ENCODE measurements at places on chromosomes 2 and 18.

DNA sequence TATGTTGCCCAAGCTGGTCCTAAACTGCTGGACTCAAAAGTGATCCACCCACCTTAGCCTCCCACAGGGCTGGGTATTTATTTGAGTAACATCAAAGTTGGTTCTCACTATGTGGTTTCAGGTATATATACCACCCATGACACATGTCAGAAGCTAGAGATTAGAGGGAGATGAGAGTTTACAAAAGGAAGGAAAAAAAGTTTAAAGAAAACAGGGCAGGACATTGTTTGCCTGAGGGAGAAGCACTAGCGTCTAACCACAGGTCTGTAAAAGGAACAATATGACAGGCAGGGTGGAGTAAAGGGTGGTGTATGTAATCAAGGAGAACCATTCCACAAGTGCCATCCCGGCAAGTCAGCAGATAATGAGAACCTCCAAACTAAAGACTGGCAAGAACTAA is 8.5 kb downstream of the CEP76 start:
- no peak for DNase-seq

DNA sequence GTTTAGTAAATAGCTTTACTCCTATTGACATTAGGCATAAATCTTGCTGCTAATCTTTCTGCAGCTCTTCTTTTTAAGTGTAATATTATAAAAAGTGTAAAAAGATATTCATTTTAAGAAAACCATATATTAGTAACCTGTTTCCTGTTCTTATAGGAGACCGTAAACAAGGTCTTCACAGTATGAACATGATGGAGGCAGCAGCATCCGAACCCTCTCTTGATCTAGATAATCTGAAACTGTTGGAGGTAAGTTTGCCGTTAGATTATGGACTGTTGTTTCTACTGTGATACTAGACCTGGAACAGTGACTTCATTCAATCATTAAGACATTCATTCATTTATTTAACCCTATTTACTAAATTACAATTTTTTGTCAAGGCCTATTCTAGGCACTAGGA is 120.0 kb upstream of the FAM117B start:
- DNase-seq, result no peak

- DNase-seq, result no peak
These were observed 86.1 kb upstream of the SRD5A2 start for GRCh38 chr2:31666878-31667277.

GRCh38 chr2:201263779-201264178 is 3.4 kb downstream of the CASP8 start:
- no peak for DNase-seq

- DNase-seq, result no peak
These were observed 516.7 kb downstream of the ERBB4 start for GRCh38 chr2:212021947-212022346.

GRCh38 chr2:54464341-54464740 is 8.2 kb downstream of the SPTBN1 start:
- no peak for DNase-seq

GRCh38 chr18:21315741-21316197 is 73.7 kb downstream of the GREB1L start:
- no peak for DNase-seq

GRCh38 chr18:70292628-70293027 is 3.8 kb downstream of the SOCS6 start:
- DNase-seq, result no peak

- DNase-seq, result no peak
These were observed 124.9 kb downstream of the PLCL1 start for GRCh38 chr2:197929008-197929885.

DNA sequence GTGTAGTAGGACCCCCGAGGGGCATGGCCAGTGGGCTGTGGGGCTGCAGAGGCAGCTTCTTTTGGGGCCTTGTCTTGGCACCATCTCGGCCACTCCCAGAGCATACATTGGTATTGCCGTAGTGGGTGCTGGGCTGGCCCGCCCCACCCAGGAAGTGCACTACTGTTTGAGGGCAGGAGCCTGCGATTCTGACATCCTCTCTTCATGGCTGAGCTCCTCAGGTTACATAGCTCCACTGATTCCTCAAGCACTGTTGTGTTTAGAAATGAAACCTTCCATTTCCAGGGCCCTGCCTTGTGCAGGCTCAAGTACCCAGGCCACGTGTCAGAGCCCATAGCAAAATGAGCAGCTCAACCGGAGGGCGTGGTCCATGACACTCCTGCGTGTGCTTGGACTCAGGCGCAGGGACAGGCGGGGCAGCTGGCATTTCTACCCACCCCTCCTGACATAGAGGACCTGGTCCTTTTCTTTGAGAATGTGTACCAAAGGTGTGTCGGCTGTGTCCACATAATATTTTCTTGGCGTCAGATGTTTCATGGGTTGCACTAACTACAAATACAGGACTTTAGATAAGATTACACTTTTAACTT is 67.9 kb downstream of the DGKD start:
- no peak for DNase-seq

GRCh38 chr18:63987743-63988142 is 17.9 kb downstream of the SERPINB8 start:
- no peak for DNase-seq

- no peak for DNase-seq
These were observed 125.9 kb upstream of the NABP1 start for GRCh38 chr2:191552066-191552465.

- no peak for DNase-seq
These were observed 82.4 kb downstream of the RBMS1 start for GRCh38 chr2:160411167-160411566.

- DNase-seq, result no peak
These were observed 7.6 kb downstream of the NBAS start for GRCh38 chr2:15553519-15553918.

GRCh38 chr2:181778621-181779201 is 98.4 kb upstream of the NEUROD1 start:
- DNase-seq, result no peak

- no peak for DNase-seq
These were observed 495.1 kb upstream of the MEX3C start for GRCh38 chr18:51692612-51693011.

DNA sequence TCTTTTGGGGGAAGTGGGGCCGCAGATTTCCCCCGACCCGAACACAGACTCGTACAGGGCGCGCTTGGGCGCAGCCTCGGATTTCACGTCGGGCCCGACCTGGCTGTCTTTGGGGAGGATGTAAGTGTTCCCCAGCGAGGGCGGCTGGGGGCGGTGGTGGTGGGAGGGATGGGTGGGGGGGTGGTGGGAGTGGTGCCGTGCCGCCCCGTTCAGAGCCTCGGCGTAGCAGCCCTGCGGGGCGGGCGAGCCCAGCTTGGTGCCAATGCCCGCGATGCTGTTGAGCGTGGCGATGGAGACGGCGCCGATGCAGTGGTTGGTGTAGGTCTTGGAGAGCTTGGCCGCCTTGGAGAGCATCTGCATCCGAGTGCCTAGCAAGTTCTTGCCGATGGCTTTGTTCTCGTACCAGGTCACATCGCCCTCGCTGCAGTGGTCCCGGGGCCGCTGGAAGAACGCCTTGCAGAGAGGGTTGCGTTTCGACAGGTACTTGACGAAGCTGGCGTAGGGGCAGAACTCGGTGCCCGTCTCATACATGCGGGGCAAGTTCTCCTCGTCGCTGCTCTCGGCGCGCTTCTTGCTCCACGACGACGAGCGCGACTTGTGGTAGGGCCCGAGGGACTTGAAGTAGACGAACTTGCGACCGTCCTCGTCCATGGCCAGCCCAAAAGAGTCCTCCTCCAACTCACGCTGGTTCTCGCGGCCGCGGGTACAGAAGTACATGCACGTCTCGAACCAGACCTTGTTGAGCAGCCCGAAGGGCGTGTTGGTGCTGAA is 1.3 kb downstream of the KCTD1 start:
- DNase-seq, result no peak

DNA sequence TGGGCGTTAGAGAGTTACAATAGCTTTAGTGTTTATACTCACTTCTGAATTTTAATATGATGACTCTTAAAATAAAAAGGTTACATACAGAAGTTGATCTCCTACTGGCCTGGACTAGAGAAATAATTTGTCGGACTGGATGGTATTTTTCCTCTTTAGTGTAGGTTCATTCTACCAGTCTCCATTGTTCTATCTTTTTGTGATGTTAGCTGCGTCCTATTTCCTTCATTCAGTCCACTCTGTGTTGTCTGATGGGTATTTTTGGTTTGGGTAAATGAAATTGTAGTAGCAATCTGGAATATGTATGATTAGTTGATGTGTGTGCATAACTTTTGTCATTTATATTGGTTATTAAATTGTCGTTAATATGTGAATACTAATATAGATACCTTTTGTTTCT is 5.3 kb downstream of the DDX1 start:
- DNase-seq, result no peak

DNA sequence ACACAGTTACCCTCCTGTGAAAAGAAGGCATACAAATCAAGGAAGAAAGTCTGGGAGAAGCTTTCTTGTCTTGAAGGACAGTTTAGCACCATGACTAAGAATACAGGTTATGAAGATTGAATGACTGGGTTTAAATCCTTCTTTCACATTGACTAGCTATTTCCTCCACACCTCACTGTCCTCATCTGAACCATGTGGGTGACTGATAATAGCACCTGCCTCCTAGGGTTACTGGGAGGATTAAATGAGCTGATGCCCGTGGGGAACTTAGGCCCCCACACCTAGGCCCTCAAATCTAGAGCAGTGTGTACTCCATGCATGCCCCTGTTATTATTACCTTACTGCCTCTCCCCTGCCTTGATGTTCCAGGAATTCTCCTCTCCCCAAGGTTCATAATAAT is 202.9 kb downstream of the FBXO15 start:
- DNase-seq, result no peak

- DNase-seq, result no peak
These were observed 121.0 kb upstream of the XPO1 start for GRCh38 chr2:61658841-61659780.

GRCh38 chr2:17899871-17900270 is 21.4 kb downstream of the KCNS3 start:
- no peak for DNase-seq

GRCh38 chr18:68181956-68182355 is 533.0 kb downstream of the TMX3 start:
- DNase-seq, result no peak

DNA sequence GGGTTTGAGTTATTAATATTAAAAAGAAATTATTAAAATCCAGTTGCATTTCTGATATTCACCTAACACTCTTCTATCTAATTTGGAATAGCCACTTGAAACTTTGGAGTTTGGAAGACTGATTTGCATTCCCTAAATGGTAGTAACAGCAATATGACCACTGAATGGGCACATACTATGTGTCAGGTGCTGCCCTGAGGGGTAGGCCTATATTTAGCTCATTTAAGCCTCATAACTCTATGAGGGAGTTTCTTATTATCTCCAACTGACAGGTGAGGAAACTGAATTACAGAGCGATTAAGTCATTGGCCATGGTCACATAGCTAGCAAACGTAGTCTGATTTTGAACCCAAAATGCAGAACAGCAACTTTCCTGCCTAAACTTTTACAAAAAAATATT is 77.3 kb downstream of the VWA3B start:
- DNase-seq, result no peak

- DNase-seq, result no peak
These were observed 2.4 kb downstream of the SP110 start for GRCh38 chr2:230217424-230217823.

DNA sequence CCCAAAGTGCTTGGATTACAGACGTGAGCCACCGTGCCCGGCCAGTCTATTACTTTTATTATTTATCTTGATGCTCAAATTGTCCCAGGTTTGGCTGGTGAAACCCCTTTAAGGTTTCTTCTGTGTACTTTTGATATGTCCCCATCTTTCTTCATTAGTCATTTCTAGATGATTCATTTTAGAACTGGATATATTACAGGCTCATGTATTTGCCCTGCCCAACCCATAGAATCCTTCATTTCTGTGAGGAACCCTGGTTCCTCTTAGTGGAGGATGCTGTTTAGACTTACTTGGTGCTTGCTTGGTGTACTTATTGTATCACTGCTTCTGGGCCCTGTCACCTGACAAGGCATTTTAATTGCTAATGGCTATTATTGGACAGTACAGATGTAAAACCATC is 40.1 kb downstream of the KCMF1 start:
- DNase-seq, result no peak

DNA sequence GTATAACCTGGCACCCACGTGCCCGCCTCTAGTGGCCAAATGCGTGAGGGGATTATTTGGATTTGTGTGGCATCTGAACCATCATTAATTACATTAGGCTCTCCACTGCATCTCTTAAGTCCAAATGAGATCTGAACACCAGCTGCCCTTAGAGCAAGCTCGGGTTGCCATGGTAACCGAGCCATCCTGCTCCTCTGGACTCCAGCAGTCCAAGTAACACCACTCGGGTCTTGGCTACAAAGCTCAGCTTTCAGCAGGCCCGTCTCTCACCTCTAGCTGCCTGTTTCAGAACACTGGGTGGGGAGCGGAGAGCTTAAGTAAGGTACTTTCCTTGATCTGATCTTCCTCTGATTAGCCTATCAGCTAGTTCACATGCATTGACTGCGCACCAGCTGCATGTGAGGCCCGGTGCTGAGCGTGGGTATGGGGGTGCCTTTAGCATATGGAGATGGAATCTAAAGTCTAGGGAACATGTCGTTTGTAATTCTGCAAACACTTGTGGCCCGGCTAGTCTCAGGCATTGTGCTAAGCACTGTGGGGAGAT is 14.1 kb upstream of the CYS1 start:
- no peak for DNase-seq

GRCh38 chr2:145380436-145381017 is 860.6 kb upstream of the ZEB2 start:
- DNase-seq, result peak; percentile 42

DNA sequence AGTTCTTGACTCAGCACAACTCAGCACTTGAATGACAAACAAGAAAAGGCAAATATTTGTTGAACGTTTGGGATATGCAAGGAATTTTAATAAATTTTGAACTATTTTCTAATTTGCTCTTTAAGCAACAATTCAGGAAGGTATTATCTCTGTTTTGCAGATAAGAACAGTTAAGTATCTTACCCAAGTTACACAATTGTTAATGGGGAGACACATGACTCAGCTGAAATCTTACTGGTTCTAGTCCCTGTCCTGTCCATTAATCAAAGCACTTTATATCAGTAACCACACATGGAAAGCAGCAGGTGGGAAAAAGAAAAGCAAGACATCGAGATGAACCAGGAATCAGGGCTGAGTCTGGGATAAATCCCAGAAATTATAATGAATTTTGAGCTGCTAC is 493.9 kb upstream of the PIK3C3 start:
- DNase-seq, result no peak

- no peak for DNase-seq
These were observed 232.0 kb downstream of the LDLRAD4 start for GRCh38 chr18:13450289-13451212.

GRCh38 chr2:16045653-16046352 is 105.5 kb downstream of the MYCN start:
- DNase-seq, result no peak

- DNase-seq, result no peak
These were observed 25.9 kb upstream of the STEAP3 start for GRCh38 chr2:119197529-119198239.

GRCh38 chr18:10919851-10920250 is 229.5 kb downstream of the PIEZO2 start:
- no peak for DNase-seq
